ENCODE measurements at places on chromosomes 12 and 14.

DNA sequence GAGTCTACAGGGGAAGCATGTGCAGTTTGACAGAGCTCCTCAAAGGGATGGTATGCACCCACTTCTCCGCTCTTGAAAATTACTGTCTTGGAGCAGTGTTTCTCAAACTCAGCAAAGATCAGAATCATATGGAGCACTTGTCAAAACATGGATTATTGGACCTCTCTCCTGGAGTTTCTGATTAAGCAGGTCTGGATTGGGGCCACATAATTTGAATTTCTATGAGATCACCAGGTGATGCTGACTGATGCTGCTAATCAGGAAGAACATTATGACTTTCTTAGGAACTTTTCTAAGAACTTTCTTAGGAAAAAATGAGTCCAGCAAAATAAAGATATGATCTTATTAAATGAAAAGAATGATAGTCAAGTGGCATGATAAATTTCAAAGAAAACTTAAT lies 144.3 kb downstream of the CPNE8 start:
- no peak for DNase-seq

DNA sequence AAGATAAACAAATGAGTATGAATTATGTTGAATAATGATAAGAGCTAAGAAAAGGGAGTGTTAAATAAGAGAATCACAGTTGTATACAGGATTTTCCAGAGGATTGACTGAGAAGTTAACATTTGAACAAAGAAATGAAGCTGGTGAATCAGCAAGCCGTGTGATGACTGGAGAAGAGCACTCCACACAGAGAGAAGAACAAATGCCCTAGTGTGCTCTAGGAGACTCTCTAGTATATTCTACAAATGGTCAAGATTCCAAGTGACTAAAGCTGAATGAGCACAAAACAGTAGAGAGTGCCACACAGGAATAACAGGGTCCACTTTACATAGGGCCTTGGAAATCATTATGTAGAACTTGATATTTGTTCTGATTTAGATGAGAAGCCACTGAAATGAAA lies 587.1 kb upstream of the ATXN7L3B start:
- no peak for DNase-seq

- no peak for DNase-seq
Observed at GRCh38 chr12:128312661-128313060, 45.7 kb downstream of the TMEM132C start.

DNA sequence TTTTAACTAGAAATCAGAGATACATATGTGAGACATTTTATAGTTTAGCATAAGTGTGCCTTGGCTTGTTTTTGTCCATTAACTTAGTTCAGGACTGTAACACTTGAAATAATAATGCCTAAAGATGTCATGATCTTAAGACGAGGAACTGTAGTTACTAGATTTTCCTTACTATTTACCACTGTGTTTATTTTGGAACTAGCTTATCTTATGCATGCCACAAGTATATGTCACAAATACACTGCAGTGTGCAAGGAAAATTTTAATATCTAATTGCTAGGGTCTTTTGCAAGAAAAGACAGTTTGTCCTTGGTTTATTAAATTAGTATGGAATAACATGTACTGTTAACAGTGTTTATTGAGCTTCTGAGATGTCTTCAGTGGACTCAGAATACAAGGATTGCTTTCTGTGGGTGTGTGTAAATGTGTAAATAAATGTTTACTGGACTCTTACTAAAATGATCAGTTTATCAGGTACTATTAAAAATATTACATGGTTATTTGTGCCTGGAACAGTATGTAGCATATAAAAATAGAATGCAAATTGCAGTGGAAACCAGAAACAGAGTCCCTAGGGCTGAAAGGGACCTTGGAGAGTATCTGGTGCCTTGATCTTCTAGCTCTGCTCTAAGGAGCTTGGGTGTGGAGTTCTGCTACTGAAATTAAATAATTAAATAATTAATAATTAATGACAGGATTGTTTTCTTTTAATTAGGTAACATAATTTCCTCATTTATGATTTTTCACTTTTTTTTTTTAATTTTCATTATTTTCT lies 58.1 kb downstream of the FGD4 start:
- no peak for DNase-seq

DNA sequence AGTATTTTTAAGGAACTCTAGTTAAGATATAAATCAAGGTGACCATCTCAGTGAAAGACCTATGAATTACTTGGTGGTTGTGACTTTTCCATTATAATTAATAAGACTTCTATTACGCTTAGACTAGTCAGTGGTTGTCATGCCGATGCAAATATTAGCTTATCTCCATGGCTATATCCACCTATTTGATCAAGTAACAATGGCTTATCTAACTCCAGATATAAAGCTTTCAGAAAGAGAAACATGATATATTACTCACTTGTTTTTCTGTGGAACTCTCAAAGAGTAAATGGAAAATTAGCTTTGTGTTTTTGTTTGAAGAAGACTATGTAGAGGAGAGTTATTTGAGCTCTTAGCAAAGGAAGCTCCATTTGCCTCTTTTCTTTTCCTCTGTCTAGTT lies 323.8 kb upstream of the DCN start:
- DNase-seq, result no peak

DNA sequence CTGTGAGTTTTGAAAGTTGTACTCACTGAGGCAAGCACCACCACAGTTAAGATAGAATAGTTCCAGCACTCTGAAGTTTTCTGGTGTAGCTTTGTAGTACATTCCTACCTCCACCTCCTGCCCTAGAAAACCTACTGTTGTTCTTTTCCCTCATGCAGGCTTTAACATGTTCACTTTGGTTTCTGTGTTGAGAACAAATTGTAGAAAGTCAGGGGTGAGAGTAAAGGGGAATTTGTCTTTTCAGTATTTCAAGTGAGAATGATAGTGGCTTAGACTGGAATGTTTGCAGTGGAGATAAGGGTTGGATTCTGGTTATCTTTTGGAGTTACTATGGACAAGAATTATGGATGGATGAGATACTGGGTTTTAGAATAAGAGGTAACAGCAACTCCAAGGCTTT lies 67.2 kb downstream of the AEBP2 start:
- DNase-seq, result no peak

DNA sequence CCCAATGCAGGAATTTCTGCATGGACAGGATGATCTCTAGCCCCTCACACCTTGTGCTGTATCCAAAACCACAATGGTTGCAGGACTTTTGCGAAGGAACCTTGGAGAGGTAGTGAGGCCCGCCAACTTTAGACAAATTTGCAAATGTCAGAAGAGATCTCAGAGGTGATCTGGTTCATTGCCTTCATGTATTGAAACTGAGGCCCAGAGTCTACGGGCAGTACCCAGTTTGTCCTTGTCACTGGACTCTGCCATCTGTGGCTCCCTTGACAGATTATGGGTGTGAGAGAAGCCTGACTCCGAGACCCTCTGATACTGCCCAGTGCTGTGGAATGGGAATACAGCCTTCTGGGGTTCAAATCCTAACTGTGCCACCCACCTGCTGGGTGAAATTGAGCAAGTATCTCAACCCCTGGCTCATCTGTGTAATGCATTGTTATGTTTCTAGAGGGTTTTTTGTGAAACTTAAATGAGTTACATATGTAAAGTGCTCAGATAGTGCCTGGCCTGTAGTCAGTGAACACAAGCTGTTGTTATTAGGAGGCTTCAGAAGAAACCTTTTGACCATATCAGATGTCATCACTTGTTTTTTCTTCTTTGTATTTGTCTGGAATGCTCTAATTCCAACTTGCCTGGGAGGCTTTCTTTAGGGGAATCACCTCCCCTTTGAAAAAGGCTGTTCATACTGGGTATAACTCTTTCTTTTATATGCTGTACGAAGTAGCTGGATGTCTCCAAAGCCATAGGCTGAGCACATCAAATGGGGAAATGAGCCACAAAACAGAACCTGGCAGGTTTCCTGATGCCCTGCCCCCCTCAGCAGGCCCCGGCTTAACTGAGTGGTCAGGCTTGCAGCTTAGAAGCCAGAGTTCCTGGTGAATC lies 71.4 kb upstream of the SRSF5 start:
- no peak for DNase-seq
